ENCODE measurements at places on chromosomes 12 and 14. TPM values are rescaled to one million over a fixed set of nuclear protein-coding genes. Genes with fewer than 3 reads are reported as not detected.

The NCKAP5L gene
- total RNA-seq, result 10.4 TPM

DNA sequence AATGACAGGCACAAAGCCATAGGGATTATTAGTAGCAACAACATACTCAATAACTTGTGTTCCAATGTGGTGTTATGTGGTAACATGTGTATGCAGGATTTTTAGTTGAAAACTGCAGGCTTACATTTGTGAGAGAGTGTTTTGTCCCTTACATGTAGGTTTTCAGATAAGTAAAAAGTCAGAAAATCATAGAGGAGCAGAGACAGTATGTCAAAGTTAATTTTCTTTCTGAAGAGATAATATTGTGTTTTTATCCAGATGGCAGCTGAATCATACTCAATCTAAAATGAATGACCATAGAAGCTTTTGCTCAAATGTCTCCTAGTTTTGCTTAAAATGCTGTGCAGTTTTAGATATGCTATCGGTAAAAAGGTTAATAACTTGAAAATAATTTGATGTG is 277.0 kb downstream of the TRHDE start:
- no peak for DNase-seq

DNA sequence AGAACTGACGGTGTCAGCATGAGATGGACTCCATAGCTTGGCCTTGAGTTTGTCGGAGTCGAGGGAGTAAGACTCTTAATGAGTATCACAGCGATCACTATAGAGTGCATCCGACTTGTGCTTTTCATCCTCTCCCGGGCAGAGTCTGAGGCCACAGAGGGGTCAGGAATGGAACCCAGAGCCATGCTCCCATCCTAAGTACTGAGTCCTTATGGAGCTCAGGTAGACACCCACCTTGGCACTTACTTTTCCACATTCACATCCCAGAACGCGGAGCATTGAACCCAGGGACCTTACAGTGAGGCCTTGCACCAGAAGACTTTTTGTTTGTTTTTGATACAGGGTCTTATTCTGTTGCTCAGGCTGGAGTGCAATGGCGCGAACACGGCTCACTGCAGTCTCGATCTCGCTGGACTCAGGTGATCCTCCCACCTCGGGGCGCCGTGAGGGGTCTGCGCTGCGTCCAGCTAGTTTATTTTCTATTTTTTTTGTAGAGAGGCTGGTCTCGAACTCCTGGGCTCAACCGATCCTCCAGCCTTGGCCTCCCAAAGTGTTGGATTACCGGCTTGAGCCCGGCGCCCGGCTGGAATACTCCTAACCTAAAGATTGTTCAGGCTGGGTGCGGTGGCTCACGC is 719 bp upstream of the SRSF9 start:
- DNase-seq, result no peak

The PYGL gene
- 8.6 TPM for total RNA-seq

DNA sequence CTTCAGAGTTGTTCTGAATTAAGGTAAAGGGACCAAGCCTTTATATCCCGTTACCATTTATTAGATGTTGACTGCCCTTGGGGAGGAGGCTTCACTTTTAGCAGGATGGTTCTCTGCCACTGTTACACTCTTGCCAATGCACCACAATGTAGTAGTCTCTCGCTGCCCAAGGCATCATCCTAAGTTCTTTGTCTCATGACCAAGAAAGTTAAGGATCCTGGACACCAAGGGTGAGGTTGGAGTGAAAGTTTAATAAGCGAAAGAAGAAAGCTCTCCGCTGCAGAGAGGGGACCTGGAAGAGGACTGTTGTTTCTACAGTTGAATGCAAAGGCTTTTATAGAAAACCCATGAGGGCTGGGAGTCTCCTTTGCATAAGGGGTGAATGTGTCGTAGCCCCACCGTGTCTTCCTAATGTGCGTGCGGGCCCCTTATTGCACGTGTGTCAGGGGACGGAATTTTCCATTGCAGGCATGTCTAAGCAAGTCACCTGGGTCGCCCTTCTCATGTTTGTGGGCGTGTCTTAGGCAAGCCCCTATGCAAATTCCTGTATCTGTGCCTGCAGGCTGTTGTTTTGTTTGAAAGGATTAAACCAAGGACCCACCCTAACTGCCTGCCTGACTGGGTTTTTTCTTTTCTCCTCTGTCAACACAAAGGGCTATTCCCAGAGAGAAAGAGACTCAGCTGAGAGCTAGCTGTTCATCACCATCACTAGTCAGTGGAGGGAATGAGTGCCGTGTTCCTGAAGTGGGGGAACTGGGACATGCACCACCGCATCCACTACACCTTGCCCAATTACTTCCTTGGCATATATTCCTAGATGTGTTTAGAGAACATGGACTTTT is 17.6 kb upstream of the RNASE1 start:
- no peak for DNase-seq

DNA sequence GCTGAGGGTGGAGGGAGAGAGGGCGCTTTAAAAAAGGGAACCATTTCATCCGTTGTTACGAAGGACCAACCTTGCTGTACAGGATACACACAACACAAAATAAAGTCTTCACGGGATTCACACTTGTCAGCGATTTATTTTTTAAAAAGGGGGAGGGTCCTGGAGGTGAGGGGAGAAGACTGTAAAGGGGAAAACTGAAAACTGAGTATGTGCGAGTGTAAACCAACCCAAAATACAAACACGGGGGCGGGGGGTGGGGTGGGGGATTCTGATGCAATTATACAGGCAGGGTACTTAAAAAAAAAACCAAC is 499 bp upstream of the PRKAG1 start:
- no peak for DNase-seq

The PTCSC3 gene
- total RNA-seq, result not detected

DNA sequence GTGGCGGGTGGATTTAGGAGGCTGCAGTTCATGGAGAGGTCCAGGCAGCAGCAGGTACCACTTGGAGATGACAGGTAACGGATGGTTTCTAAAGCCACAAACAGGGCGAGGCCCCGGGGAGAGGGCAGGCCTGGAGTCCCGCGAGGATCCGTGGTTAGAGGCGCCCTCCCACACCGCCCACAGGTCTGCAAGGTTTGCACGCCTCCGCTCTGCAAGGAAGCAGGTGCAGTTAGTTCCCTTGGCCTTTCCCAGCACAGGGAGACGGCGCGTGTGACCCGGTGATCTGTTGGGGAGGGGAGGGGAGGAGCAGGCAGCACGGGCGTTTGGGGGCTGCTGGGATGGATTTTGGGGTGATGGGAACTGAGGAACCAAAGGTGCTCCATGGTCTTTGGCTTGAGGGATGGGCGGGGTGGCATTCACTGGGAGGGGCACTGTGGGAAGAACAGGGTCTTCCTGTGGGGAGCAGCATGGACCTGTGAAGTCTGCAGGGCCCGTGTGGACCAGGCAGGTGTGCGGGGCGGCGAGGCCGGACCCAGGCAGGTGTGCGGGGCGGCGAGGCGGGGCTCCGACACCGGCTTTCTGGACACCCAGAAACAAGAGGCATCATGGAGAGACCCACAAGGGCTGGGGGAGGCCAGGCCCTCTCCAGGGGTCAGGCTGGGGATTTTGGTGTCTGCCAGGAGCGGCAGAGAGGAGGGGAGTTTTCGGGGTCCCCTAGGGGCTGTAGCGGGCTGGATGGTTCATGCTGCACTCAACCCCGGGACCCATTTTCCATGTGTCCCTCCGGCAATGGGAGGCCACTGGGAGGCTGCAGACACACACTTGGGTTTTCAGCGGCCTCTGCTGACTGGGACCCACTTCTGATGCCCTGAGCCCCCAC is 29.1 kb downstream of the NOC4L start:
- no peak for DNase-seq

GRCh38 chr12:77214136-77214535 is 148.8 kb upstream of the E2F7 start:
- no peak for DNase-seq

Data from gastrocnemius medialis (tissue), 4 donors.